Frontal cortex (tissue), 4 donors: ENCODE measurements at places on chromosomes 1 and 21. TPM values are rescaled to one million over a fixed set of nuclear protein-coding genes. Genes with fewer than 3 reads are reported as not detected.

DNA sequence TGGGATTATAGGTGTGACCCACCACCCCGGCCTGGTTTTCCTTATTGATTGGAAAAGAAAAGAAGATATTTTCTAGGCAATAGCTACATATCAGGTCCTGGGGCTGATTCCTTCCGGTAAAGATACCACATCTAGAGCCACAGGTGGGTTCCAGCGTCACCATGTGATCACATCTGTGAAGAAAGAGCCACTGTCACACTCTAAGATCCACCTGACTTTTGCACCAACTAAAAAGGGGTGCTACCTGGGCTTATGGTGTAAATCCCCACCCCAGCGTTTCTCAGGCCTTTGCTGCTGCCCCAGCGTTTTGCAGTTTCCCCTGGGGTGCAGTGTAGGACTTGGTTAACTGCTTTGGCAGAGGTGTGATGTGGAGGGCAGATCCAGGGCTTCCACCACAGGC, 22.3 kb upstream of the PDE9A start:
- no peak for DNase-seq

Gene ZBTB8A
- total RNA-seq, result 43.2 TPM

GRCh38 chr1:43904660-43905551, 28.7 kb upstream of the ARTN start:
- no peak for DNase-seq

Gene OR10J1
- not detected for total RNA-seq

Gene TGFB2
- total RNA-seq, result 19.6 TPM

- DNase-seq, result no peak
Observed at GRCh38 chr1:24696041-24696755, 49.0 kb upstream of the CLIC4 start.

GRCh38 chr1:241413974-241414373, 57.0 kb upstream of the RGS7 start:
- no peak for DNase-seq

DNA sequence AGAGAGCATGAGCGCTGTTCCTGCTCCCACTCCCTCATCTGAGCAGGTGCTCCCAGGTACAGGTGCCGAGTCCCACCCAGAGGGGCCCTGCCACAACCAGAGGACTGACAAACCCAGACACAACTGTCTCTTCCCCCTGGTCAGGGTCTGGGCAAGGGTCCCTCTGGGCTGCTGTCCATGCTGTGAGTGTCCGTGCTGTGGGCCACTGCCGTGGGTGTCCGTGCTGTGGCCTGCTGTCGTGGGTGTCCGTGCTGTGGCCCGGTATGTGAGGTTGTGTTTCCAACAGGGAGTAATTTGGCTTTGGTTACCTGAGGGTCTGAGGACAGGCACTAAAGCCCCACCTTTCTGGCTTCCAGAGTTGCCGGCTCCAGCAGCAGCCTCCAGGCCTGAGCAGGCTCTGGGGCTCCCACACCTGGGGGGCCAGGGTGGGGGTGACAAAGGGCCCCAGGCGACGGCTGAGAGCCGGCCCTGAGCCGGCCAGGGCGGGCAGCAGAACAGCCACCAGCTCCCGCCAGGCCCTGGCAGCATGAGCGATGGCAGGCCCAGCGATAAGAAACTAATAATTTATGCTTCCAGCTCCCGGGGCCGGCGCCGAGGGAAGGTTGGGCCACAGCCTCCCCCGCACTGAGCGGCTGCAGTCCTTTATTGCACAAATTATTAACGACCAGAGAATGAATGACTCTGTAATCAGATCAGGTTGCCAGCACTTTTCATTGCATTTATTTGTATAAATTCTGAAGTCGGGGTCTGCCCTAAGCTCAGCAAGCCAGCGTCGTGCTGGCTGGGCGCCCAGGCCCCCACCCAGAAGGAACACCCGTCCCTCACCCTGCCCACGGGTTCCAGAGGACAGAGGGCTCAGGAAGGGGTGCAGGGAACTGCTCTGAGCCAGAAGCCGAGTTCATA, 7.3 kb upstream of the SAMD11 start:
- no peak for DNase-seq

Gene ZMYM1
- 32.6 TPM for total RNA-seq

DNA sequence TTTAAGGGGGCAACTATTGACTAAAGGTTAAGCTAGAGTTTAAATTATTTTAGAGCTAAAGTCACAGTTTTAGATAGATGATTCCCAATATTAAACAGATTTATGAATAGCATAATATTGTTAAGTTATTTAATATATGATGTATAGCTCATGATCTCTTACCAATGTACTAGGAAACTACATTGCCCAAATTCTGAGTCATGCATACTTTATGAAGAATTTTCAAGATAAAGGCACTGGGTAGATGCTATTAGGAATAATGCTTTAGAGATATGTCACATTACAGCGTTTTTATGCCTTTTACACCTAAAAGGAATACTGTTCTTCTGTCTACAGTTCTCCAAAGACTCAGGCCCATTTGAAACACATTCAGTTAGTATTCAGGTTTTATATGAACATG, 215.1 kb downstream of the NCAM2 start:
- DNase-seq, result no peak

Gene HNRNPCL1
- not detected for total RNA-seq

DNA sequence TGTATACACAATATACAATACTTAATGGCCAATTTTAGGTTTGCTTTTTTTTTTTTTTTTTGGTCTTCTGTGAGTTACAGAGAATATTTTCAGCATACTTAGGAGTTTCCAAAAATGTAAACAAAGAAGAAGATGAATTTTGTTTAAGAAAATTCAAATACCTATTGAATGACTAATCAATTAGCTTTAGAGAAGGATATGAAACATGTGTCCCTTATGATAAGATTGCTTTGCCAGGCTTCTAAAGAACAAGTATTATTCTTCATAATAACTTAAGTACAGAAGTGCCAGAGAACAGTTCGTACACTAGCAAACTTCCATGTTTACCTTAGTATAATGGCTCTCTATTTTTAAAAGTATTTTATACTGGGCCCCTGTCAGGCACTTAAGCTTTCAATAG, 1191.0 kb upstream of the NCAM2 start:
- no peak for DNase-seq

Gene SH2D2A
- 0.41 TPM for total RNA-seq

DNA sequence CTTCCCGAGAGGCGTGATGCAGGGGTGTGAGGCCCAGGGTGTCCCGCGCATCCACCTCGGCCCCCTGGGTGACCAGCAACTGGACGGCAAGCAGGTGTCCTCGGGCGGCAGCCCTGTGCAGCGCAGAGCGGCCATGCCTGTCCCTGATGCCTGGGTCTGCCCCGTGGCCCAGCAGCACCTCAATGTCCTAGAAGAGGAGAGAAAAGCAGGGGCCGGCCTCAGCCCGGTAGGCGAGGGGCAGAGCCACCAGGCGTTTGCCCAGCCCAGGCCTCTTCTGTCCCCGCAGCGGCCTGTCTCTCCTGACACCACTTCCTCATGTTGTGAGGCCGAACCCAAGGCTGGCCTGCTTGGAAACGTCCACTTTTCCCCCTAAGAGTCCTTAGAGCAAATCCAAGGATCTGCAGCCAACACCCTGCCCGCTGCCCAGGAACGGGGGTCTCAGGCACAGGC, 1.7 kb downstream of the ANKRD65 start:
- DNase-seq, result no peak

DNA sequence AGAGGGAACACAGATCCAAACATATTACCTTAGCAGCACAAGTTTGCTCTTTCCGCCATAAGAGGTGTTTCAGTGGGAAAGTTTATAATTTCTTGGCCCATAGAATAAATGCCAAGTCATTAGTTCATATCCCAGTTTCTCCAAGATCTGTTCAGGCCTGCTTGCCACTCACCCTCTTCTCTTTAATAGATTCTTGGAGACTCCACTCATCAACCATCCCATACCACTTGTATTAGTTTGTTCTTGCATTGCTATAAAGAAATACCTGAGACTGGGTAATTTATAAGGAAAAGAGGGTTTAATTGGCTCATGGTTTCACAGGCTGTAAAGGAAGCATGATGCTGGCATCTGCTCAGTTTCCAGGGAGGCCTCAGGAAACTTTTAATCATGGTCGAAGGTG, 34.8 kb upstream of the MYSM1 start:
- no peak for DNase-seq

- no peak for DNase-seq
Observed at GRCh38 chr1:4447778-4448420, 206.5 kb upstream of the AJAP1 start.

DNA sequence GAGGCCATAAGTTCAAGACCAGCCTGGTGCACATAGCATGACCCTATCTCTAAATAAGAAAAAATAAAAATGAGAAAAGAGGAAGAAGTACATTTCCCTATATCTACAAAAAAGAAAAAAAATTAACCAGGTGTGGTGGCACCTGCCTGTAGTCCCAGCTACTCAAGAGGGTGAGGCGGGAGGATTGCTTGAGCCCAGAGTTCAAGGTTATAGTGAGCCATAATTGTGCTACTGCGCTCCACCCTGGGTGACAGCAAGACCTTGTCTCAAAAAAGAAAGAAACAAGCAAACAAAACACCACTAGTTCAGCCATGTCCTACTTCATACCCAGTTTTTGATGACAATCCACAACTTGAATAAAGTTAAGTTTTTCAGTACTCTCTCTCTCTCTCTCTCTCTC, 30.7 kb upstream of the TDRD10 start:
- no peak for DNase-seq

Gene C1QA
- total RNA-seq, result 8.6 TPM

Gene RUNX1
- 0.41 TPM for total RNA-seq

DNA sequence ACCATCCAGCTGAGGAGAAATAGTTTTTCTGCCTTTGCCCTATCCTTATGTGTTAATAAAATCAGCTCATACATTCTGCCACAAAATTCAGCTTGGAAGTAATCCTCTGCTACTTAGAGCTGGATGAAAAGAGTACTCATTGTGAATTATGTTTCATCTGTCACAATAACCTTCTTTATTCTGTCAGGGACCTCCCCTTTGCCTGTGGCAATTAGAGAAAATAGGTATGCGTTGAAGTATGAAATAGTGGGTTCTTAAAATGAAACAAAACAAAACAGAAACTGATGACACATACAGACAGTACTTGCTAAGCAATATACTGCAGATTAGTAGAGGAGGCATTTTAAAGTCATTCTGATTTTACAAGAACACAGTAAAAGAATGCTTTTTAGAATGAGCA, 578.5 kb downstream of the USP25 start:
- DNase-seq, result no peak

Gene OR2L13
- 1.6 TPM for total RNA-seq

Gene SLC25A34
- total RNA-seq, result not detected

DNA sequence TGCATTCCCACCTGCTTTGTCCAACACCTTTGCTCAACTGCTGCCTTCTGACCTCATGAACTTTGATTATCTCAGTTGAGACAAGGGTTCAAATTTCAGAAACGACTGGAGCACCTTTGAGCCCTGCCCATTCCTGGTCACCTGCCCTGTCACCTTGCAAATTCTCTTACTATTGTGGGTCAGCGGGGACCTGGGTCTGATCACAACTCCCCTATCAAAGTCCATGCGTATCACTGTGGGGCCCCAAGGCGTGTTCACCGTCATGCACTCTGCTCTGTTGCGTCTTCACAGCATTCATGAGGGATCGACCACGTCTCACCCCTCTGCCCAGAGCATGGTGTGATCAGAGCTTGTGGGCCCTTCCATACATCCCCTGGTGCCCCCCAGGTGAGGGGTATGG, 12.9 kb downstream of the PTPRF start:
- no peak for DNase-seq

Gene LIN28A
- total RNA-seq, result not detected

GRCh38 chr1:159014851-159015250, 5.1 kb downstream of the IFI16 start:
- DNase-seq, result no peak

DNA sequence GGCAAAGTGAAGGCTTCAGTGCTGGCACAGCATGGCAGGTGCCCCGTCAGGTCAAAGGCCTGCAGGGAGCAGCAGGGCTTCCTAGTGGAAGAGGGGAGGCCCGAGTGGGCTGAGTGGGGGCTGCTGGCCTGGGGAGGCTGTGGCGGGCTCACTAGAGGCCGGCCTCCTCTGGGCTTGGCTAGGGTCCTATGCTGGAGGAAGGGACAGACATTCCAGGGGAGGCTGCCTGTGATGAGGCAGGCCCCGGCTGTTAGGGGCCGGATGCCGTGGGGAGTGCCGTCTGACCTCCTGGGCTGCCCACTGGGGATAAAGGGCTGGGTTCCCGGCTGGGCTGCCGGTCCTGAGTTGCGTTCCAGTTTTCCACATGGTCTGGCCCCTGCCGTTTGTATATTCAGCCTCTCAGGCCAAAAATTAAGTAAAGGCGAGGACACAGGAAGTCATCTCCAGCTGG, 21.1 kb downstream of the PRXL2B start:
- no peak for DNase-seq

- no peak for DNase-seq
Observed at GRCh38 chr1:6035303-6035702, 10.4 kb upstream of the KCNAB2 start.

DNA sequence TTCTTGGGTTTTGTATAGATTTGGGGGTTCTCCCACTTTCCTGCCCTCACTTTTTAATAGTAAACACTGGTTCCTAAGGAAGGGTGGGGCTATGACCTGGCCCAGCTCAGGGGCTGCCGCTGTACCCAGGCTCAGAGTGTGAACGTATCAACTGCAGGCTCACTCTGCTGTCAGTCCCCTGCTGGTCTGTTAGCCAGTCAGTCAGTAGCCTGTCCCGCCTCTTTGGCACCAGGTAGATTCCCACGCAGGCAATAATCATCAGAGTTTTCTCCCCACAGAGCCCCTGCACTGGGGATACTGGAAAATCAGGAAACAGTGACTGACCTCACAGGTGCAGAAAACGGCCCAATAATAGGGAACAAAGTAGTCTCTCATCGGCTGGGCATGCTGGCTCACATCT, 15.0 kb upstream of the ALPL start:
- no peak for DNase-seq

DNA sequence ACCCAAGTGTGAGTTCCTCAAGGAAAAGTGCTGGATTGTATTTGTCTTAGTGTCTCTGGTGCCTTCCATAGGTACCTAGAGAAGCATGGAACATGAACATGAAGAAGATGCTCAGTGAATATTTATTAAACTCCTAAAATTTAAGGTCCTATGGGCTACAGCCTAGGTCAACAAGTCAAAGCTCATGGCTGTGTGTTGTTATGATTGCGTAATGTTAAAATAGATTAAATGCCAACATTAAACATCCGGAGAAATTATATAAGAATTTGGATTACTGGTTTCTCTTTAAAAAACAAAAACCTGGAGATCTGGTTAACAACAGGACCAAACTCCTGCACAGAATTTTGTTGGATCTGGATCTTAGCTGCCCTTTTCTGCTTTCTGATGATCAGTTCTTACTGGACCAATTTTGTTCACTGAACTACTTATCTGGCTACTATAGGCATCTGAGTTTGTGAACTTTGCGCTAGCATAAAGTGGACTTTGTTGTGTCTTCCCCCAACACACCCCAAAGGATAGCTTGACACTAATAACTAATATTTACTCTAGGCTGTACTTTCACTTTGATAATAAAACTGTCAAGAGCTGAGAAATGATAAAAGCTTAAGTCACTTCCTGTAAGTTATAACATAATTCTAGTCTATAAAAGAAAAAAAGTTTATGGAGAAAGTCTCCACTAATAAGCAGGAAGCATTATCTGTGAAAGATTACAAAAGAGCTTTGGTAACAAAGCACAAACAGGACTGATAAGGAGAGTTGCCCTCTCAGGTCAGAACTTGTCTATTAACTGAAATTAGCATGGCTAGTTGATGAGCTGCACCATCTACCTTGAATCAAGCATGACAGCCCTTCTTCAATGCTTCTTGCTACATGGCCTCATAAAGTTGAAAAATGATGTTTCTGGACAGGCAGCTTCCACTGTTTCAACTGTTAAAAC, 20.7 kb downstream of the F5 start:
- no peak for DNase-seq
